ENCODE measurements at places on chromosomes 13 and 19. TPM values are rescaled to one million over a fixed set of nuclear protein-coding genes. Genes with fewer than 3 reads are reported as not detected.

Gene IGFL2
- total RNA-seq, result not detected

Gene C1QTNF9
- total RNA-seq, result 0.30 TPM

GRCh38 chr19:1226522-1227303 lies 11.1 kb downstream of the CBARP start:
- no peak for DNase-seq
- H3K27me3 ChIP-seq, result no peaks in the 10 kb centered on the region
- H3K4me3 ChIP-seq, result no peak overlapping the region
- H3K4me1 ChIP-seq, result peaks cover 16% of the 10 kb centered on the region

DNA sequence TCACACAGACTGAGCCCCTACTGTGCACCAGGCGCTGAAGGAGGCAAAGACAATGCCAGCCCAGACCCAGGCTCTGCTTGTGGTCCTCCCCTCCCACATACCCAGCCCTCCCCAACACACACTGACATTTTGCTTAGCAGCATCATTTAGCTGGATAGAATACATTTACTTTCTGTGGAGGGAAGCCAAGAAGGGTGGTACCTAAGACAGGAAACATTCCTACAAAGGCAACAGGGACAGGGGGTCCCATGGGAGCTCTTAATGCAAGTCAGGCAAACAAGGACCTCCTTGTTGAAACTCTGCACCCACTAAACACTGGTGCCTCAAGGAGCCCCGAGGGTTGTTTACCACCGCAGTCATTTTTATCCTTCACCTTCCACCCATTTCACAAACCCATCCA lies 77.0 kb upstream of the ZNF507 start:
- H3K36me3 ChIP-seq, result no peaks in the 10 kb centered on the region
- H3K4me3 ChIP-seq, result no peak overlapping the region
- H3K27me3 ChIP-seq, result no peaks in the 10 kb centered on the region
- no peak overlapping the region for H3K27ac ChIP-seq
- no peaks in the 10 kb centered on the region for H3K4me1 ChIP-seq

Gene CPT1C
- total RNA-seq, result 2.2 TPM

DNA sequence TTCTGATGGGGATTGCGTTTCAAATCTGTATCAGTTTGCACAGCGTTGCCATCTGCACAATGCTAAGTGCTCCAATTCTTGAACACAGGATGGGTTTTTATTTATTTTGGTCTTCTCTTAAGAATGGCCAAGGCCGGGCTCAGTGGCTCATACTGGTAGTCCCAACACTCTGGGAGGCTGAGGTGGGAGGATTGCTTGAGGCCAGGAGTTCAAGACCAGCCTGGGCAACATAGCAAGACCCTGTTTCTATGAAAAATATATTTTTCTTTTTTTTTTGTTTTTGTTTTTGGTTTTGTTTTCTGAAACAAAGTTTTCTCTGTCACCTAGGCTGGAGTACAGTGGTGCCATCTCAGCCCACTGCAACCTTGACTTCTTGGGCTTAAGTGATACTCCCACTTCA lies 5.5 kb upstream of the YJEFN3 start:
- no peak overlapping the region for H3K4me3 ChIP-seq
- H3K27ac ChIP-seq, result no peak overlapping the region
- no peak for DNase-seq
- H3K27me3 ChIP-seq, result no peaks in the 10 kb centered on the region

GRCh38 chr13:35964011-35964862 lies 166.9 kb downstream of the DCLK1 start:
- H3K4me1 ChIP-seq, result peaks cover 8% of the 10 kb centered on the region
- DNase-seq, result no peak
- no peak overlapping the region for H3K4me3 ChIP-seq
- no peaks in the 10 kb centered on the region for H3K27me3 ChIP-seq

- H3K36me3 ChIP-seq, result no peaks in the 10 kb centered on the region
- no peaks in the 10 kb centered on the region for H3K4me1 ChIP-seq
- H3K27ac ChIP-seq, result no peak overlapping the region
- no peak for DNase-seq
- H3K27me3 ChIP-seq, result peaks cover 37% of the 10 kb centered on the region
These were observed 3.2 kb downstream of the CEACAM5 start for GRCh38 chr19:41711376-41712261.

Gene IQCN
- total RNA-seq, result 0.83 TPM

DNA sequence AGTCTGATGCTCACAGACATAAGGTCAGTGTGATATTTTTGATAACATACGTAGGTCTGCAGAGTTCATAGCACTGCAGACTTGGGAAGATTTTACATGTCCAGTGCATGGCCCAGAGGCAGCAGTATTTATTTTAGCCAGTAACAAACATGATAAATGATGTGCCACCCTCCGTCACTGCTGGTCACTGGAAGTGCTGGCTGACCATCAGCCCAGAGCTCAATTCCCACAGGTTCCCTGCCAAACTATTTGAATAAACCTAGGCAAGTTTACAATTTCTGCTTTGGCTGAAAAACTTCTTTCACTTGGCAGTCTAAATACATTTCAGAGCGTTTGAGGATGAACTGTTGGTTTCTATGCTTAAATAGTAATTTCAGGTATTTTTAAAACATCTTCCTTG lies 135.5 kb upstream of the EDNRB start:
- DNase-seq, result no peak
- no peaks in the 10 kb centered on the region for H3K4me1 ChIP-seq
- H3K27me3 ChIP-seq, result no peaks in the 10 kb centered on the region
- no peak overlapping the region for H3K4me3 ChIP-seq

DNA sequence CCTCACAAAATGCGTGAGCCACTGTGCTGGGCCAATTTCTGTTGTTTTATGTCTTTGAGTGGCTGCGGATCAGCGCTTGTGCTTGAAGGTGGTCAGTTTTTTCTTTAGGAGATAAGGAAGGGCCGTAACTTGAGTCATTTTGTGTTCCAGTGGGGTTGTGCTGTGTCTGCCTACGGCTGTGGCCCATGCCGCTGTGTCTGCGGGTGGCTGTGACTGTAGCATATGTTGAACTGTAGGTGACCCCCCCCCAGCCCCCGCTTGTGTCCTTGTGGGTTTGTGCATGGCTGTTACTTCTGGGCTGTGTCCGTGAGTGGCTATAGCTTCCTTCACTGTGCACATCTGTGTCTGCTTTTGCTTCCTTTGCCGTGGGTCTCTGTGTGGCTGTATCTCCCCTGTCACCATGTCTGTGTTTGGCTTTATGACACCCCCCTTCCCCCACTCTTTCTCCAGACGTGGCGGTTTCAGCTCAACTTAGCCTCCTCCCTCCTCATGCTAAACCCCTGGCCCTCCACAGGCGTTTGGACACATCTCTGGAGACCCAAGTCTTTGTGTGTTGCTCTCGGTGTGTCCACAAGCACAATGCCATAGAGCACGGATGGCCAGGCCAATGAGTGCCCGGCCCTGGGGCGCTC lies 675 bp downstream of the PPP1R14A start:
- peak overlapping the region; percentile 98 for H3K27ac ChIP-seq
- no peaks in the 10 kb centered on the region for H3K36me3 ChIP-seq
- no peaks in the 10 kb centered on the region for H3K27me3 ChIP-seq

Gene SYNGR4
- total RNA-seq, result not detected

Gene SIGLEC14
- total RNA-seq, result 1.3 TPM

Gene DNAJC15
- total RNA-seq, result 20.4 TPM

Gene ADGRE3
- total RNA-seq, result not detected
